ENCODE measurements at places on chromosomes 1 and 21.

GRCh38 chr1:68725001-68725752 is 228.3 kb upstream of the DEPDC1 start:
- no peak for DNase-seq

GRCh38 chr1:2269922-2270259 is 41.8 kb downstream of the SKI start:
- no peak for DNase-seq

DNA sequence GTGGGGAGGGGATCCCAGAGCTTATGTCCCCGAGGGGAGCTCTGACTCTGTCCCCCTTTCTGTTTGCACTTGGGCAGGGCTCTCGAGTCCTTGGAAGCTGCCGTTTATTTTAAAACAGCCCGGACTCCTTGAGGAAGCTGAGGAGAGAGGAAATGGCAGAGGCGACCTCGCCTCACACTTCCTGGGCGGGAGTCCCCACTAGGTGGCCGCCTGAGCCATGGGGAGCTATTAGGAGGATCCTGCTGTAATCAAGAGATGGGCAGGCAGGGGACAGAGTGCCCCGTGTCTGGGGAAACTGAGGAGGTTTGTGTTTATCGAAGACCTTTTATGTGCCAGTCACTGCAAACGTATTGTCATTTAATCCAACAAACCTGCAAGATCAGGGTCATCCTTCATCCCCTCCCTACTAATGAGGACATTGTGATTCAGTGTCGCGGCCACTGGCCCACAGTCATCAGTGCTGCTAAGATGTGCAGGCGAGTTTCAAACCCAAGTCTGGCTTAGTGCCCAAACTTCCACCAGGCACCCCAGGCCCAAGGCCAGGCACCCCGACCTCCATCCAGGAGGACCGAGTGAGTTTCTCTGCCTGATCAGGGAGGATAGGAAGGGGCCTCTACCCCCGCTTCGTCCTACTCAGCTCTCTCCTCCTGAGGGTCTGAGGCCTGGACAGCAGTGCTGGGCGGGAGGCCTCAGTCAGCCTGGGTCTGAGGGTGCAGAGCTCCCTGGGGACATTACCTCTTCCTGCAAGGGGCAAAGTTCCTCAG is 316.9 kb upstream of the VAMP3 start:
- DNase-seq = no peak

DNA sequence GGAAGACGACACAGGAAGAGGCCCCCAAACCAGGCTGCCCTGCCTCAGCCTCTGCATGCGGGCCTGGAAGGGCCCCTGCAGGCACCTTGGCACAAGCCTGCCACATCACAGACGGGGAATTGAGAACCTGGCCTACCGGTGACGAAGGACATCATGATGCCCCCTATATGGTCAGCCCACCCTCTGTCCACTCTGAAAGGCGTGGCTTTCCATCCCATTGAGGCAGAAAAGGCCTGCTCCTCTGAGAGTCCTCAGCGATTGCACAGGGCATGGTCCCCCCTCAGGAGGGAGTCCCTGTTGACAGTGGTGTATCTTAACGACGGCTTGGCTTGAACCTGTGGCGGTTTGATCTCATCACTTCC is 11.4 kb downstream of the KRTAP10-1 start:
- no peak for DNase-seq

DNA sequence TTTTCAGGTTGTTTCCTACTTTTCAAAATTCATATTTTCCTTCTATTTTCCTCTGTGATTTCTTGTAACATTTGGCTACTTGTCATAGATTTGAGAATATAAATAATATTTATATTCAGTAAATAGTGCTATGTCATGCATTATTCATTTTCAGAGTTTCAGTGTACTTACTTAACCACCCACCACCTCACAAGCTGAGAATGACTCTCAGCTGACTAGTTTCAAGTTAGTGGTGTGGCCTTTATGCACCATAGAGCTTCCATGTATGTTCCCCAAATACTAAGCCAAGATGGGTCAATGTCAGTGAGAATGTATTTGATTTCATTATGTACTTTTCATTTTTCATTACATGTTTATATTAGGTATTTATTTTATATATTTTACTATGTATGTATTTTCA is 56.9 kb upstream of the RGS1 start:
- DNase-seq = no peak

DNA sequence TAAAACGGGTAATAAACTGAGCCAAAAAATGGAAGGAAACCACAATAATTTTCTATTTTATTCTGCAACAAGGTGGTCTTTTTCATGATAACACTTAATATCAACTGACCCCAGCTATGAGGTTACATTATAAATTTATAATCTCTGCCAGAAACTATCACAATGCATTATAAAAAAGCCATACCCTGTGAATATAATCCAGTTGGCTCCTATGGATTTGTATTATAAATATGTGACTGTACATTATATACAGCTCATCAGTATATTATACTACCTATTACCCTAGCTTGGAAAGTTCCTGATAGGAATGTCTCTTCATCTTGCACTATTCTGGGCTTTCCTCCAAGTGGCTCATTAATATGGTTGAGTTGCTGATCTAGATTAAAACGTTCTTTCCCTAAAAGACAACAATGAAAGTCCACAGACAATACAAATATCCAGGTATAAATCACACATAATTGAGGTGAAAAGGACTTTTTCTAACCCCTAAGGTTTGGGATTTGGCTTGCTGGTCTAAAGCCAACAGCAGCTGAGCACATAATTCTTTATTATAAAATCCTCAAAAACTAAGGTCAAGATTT is 487.7 kb downstream of the TTLL7 start:
- DNase-seq = no peak

DNA sequence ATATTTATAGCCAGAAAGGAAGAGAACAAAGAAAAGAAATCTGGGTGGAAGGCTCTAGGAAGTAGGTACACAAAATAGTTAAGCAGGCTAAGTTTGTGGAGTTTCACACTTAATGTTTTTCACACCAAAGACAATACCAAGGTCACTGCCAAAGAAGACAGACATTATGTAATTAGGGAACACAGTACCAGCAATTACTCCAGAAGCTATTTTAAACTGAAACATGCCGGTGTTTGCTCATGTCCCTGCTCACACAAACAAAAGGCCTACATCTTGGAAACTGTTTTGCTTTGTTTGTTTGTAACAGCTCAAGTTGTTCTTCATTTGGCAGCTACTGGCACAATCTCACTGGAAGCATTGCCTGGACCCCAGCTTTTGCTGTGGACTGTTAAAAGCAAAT is 88.5 kb upstream of the DAB1 start:
- DNase-seq = no peak

DNA sequence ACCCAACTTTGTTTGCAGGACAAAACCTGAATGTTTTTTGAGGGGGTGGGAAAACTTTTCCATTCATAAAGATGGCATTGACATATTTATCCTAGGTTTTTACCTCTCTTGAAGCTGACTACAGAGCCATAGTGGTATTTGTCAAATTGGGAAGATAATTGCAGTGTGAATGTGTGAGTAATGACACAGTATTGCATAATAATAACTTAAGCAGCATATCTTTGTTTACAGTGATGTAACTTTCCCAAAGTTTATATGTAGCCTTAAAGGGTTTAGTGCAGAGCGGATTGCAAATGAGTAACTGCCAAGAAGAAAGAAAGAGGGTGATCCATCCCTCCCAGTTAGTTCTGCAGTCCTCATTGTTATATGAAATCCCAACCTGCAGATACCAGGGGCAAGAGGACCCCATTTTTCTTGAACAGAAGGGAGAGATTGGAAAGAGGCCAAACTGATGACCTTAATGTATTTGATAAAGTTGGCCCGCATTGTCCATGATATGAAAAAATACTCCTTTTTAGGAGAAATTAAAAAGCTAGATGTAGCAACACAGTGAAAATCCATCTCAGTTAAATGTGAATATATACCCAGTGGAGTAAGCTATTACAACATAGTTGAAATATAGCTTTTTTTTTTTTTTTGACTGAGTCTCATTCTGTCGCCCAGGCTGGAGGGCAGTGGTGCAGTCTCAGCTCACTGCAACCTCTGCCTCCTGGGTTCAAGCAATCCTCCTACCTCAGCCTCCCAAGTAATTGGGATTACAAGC is 23.7 kb upstream of the NFIA start:
- no peak for DNase-seq

GRCh38 chr21:46163380-46163779 is 8.0 kb upstream of the FTCD start:
- DNase-seq = no peak

DNA sequence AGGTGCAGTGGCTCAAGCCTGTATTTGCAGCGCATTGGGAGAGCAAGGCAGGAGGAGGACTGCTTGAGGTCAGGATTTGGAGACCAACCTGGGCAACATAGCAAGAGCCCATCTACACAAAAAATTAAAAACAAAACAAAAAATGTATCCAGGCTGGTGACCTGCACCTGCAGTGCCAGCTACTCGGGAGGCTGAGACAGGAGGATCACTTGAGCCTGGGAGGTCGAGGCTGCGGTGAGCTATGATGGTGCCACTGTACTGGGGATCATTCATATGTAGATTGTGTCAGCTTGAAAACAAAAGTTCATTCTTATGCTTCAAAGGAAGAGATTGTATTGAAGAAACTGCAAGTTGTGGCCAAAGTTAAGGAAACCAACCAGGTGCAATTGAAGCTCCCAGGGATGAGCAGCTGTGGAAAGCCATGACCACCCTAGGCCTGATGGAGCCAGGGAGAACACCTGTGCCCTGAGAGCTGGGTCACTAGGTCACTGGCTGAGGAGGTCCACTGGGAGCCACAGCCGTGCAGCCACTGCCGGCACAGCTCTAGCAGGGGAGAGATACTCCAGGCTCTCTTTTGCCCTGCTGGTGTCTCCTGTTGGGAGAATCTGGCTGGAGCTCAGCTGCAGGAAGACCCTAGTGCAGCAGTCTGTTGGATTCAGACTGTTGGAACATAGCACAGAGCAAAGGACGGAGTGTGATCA is 13.3 kb upstream of the BRWD1 start:
- no peak for DNase-seq

- no peak for DNase-seq
Measured at GRCh38 chr1:17633654-17634053, 94.2 kb downstream of the ARHGEF10L start.

GRCh38 chr1:23905461-23906025 is 7.6 kb downstream of the CNR2 start:
- DNase-seq = no peak

DNA sequence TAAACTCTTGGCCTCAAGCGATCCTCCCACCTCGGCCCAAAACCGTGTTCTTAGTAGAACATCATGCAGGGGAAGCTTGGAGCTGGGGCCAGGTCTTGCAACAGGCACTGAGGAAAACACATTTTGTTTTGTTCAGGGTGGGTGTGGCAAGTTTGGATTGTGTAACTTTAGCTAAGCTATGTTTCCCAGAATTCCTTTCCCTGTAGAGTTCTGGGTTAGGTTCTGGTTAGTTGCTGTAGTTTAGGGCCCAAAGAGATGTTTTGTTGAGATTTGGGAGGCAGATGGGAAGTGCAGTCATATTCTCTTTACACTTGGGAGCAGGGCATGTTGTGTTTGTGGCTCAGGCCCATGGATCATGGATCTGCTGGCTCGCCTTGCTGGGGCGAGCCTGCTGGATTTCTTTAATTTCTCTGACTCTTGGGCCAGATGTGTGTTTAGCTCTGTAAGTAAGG is 24.0 kb downstream of the PLA2G5 start:
- DNase-seq = no peak

- no peak for DNase-seq
Measured at GRCh38 chr1:179151908-179152682, 70.2 kb downstream of the TOR3A start.

GRCh38 chr1:72896256-72896655 is 613.9 kb upstream of the NEGR1 start:
- no peak for DNase-seq

GRCh38 chr1:8472668-8473067 is 154.8 kb downstream of the SLC45A1 start:
- no peak for DNase-seq

GRCh38 chr21:34105947-34106541 is 32.7 kb downstream of the MRPS6 start:
- no peak for DNase-seq

- no peak for DNase-seq
Measured at GRCh38 chr1:187715483-187715882, 886.7 kb downstream of the PLA2G4A start.

- no peak for DNase-seq
Measured at GRCh38 chr1:173861731-173862145, 6.1 kb downstream of the GAS5 start.

Data from CD8-positive, alpha-beta T cell (primary cell).